ENCODE measurements at places on chromosomes 16 and 17.

DNA sequence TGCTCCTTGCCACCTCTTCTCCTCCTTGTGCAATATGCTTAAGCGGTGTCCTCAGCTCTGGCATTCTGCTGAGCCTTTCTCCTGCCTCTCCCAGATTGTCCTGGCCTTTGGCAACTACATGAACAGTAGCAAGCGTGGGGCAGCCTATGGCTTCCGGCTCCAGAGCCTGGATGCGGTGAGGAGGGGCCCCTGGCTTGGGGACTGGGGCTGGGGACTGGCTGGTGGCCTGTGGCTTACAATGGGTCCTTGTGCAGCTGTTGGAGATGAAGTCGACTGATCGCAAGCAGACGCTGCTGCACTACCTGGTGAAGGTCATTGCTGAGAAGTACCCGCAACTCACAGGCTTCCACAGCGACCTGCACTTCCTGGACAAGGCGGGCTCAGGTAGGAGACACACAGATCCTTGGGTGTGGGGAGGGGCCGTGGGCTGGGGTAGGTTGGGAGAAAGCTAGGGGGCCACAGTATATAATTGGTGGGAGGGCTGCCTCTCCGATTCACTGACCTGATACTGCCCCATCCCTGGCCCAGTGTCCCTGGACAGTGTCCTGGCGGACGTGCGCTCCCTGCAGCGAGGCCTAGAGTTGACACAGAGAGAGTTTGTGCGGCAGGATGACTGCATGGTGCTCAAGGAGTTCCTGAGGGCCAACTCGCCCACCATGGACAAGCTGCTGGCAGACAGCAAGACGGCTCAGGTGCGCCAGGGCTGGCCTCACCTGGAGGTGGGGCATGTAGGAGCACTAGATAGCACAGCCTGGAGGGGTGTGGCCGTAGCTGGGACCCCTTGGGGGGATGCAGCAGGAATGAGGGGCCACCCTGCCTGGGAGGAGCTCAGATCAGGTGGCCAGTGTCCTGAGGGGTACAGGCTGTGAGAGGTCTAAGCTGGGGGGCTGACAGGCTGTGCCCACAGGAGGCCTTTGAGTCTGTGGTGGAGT is 16.9 kb downstream of the SPATA32 start:
- DNase-seq = no peak

- DNase-seq = no peak
These were observed 1.8 kb downstream of the TSPOAP1 start for GRCh38 chr17:58326609-58327362.

DNA sequence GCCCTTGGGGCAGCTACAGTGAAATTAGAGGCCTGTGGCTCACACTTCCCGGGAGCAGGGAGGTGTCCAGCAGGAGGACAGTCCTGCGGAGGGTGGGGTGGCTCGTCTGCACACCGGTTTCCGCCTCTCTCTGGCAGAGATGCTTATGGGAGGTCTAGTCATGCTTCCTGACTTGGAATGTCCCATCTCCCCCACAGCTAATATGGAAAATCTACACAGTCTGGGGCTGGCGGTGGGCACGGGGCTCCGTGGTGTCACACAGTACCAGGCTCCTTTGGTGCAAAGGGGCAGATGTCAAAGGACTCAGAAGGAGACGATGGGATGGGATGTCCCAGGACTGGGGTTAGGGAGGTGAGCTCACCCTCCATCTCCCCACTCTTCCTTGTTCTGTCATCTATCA is 44.1 kb upstream of the DOC2B start:
- DNase-seq = no peak

DNA sequence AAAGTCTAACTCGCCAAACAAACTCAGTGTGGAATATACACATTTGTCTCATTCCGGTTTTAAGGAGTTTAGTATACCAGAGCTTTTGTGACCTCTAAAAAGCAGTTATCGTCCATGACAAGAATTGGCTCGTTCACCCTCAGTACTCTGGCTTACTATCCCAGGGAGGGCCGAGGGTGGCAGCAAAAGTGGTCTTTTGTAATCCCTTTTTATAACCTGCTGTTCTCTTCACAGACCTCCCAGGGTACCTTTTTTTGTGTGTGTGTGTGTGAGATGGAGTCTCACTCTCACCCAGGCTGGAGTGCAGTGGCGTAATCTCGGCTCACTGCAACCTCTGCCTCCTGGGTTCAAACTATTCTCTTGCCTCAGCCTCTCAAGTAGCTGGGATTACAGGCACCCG is 8.9 kb downstream of the NMT1 start:
- no peak for DNase-seq

DNA sequence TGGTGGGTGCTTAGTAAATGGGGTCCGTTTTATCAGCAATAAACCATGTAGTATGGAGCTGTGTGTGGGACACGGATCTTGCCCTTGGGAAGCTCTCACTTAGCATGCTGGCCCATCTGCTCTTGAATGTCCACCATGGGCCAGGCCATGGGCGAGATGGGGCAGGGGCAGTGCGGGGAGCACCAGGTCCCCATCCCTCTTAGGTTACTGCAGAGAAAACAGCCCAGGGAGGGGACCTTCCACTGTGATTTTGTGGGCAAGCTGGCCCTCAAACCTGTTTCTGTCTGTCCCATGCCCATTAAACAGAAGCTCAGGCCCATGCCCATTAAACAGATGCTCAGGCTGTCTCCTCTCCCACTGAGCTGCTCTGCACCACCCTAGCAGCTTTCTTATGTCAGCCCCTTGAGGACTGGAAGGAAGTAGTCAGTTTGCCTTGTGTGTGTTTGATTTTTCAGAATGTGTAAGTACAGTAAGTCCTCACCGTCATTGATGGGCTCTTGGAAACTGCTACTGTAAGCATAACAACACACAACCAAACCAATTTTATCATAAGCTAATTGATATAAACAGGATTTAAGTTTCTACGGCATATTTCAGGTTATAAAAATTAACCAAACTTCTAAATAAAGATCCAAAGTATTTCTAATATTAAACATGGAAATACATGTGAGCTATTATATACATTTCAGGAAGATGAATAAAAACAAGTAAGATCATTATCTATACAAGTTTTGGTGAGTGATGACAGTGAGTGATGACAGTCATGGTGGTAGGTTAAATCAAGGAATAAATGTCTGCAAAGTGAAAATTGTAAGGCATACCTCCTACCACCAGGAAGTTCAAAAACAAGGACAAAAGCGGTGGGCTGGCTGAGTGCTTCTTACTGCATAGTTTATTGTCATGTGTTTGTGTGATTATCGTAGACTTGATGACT is 11.5 kb downstream of the MPRIP start:
- no peak for DNase-seq
